Foreskin keratinocyte (primary cell): ENCODE measurements at places on chromosomes 11 and 22. TPM values are rescaled to one million over a fixed set of nuclear protein-coding genes. Genes with fewer than 3 reads are reported as not detected.

DNA sequence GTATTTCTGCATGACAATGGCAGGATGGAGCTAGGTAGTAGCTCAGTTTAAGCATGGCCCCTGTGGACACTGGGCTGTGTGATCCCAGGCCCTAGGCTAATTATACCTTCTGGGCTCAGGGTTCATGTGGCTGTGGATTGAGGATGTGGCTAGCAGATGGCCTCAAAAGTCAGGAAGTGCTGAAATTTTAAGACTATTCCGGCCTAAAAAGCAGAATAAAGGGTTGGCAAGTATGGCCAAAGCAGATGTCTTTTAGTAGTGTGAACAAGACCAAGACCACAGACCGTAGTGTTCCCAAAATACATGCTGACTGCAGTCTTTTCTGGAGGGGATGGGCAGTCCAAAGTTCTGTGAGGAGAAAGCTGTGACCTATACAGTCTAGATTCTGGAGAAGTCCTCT, 115.7 kb upstream of the RAG2 start:
- no peak for DNase-seq

- no peak for DNase-seq
Measured at GRCh38 chr11:7612056-7612660, 61.1 kb downstream of the CYB5R2 start.

GRCh38 chr22:20025401-20026203, 4.7 kb downstream of the TANGO2 start:
- no peak for DNase-seq

- DNase-seq = no peak
Measured at GRCh38 chr22:46074771-46075551, 75.4 kb upstream of the PPARA start.

DNA sequence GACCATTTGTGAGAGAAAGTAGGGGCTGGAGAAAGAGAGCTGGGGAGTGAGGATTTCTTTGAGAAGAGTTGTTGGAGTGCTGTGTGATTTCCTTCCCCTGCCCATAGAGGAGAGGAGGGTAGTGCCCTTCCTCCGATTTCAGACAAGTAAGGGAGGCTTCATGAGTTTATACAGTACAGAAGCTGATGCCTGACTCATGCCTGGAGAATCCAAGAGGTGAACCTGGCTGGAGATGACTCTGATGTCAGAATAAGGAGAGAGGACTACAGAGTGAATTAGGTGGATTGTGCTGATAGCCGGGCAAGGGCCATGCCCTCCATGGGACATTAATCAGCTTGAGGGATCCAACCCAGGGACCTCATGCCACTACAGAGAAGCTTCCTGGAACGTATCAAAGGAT, 91.6 kb downstream of the FAR1 start:
- DNase-seq = peak; percentile 50

DNA sequence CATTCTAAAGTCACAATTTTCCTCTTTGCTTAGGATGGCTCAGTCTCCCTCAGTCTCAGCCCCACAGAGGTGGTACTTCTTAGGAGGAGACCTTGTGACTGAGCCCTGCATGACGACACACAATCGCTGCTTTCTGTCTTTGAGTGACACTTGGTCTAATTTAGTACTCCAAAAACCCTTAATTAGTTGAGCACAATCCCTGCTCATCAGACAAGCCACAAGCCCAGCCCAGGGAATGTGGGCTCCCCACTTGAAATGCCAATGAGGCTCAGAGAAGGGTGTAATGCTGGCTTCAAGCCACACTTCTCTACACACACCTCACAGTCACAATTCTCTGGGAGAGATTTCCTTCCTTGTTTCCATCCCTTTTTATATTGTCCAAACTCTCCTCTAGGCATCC, 101.8 kb downstream of the FEZ1 start:
- no peak for DNase-seq

DNA sequence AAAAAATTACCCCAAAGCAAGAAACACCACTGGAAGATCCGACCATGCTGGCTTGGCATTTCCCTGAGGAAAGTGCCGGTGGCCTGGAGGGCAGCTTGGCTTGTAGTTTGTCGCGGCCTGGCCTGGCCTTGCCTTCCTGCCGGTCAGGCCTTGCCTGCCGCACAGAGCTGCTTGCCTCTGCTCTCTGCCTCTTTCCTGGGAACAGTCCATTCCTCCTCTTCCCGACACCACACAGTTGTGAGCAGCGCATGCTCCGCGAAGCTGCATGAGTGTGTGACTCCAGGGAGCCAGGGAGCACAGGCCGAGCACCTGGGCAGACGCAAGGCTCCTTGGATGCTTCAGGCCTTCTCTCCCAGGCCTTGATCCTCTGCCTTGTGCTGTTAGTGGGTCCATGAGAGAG, 19.8 kb downstream of the CTTN start:
- no peak for DNase-seq

DNA sequence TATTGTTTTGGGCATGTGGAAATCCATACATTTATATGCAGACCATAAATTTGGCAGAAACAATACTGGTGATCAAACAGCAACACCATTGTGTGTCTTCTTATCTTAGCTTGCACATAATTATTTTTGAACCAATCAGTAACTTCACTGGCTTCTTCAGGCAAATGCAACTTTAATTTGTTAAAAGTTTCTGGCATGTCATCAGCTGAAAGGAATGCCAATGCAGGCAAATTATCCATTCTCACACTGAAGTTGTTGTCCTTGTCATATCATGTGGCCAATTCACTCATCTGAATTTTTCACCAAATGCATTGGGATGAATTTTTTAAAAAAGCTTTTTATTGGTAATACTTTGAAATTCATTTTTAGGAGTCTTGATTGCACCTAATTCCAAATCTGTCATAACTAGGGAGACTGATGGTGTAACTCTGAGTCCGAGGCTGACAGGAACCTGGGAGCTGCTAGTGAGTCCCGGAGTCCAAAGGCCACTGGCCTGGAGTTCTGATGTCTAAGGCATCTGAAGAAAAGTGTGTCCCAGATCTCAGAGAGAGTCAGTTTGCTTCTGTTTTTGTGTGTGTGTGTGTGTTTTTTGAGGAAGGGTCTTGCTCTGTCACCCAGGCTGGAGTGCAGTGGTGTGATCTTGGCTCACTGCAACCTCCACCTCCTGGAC, 17.4 kb upstream of the OR10V1 start:
- DNase-seq = no peak

DNA sequence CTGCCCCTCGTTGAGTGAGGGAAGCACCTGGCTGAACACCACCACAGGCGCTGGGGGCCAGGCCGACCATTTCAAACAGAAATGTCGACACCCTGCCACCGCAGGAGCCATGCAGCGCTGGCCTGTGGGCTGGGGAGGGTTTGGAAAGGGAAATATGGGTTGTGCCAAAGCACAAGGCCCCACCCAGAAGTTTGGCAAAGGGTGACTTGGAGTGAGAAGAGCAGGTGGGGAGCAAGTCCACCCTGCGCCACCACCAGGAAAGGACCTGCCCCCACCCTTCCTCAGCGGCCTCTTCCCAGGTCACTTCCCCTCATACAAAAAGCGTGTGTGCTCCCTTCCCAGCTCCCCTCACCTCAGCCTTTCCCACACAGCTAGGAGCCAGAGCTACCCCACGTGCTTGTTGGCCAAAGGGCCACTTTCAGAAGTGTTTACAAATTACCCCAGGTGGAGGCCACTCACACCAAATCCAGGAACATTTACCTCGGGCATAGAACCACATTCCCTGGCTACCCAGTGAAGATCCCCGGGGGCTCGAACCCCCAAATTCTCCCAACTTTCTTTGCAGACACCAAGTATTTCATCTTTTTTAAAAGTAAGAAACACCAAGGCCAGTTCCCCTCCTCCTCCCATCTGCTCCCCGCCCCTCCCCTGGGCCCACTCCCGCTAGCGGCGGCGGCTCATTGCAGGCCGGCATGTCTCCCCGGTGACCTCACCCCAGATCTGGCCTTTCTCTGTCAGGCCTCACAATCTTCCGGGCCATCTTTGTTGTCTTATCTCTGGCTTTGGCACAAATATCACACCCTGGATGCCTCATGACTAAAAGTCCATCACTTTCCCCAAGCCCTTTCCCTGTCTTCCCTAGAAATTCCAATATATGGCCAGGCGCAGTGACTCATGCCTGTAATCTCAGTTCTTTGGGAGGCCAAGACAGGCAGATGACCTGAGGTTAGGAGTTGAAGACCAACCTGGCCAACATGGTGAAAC, 20.5 kb upstream of the SCGB1A1 start:
- DNase-seq = no peak

GRCh38 chr11:16909359-16910035, 104.7 kb downstream of the PLEKHA7 start:
- no peak for DNase-seq

- no peak for DNase-seq
Measured at GRCh38 chr22:20272700-20273099, 4.6 kb upstream of the RTN4R start.

DNA sequence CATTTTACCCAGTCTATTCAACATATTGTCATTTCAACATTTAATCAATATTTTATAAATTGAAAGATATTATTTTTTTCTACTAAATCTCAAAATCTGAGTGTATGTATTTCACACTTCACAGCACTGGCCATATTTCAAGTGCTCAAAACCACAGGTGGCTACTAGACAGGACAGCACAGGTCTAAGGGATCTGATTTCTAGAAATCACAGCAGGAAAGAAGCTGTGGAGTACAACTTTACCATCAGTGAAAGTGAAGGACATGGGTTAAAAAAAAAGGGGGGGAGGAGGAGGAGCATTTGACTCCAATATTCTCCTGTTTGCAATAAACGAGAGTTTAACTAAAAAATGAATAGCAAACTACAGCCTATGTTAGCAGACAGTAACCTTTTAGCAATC, 4.5 kb downstream of the PRDM10 start:
- no peak for DNase-seq

DNA sequence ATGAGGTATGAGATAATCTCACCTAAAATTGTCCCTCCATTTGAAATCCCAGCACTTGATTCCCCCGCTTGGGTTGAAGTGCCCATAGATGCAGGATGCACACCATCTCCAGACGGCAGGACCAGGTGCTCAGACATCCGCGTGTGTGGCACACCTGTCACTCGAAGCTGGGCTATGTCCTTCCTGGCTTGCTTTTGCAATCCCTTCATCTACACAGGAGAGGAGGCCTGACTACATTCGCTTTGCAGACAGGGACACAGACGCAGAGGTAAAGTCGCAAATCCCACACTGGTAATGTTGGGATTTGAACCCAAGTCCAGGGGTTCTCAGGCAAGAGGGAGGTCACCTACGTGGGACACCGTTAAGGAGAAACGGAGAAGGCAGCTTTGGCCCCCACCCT, 7.2 kb upstream of the CYTH4 start:
- no peak for DNase-seq

DNA sequence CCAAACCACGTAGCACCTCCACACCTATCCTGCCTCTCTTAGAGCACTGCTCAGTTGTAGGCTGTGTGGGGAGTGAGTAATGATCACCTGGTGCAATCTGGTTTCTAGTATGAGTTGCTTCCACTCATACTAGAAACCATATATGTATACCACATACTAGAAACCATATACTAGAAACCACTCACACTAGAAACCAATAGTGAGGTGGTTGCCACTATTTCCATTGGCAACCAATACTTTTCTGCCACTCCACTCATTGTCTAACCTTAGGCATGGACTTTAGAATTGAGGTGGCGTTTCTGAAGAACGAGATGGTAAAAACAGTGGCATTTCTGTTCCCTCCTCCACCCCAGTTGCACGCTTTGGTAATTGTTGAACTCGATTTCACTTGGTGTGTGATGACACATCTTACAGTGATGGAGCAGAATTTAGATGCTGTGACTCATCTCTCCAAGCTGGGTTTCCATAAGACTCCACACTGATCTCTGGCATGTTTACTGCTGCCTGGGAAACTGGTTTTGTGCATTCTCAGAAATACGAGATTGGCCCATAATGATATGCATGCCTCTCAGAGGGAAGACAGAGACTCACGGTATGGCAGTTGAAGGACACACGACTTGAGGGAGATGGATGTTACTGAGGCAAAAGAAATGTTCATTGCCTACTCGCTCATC, 82.9 kb downstream of the KIRREL3 start:
- DNase-seq = peak; percentile 47

GRCh38 chr22:20779014-20779817, 5.3 kb downstream of the SERPIND1 start:
- DNase-seq = no peak

DNA sequence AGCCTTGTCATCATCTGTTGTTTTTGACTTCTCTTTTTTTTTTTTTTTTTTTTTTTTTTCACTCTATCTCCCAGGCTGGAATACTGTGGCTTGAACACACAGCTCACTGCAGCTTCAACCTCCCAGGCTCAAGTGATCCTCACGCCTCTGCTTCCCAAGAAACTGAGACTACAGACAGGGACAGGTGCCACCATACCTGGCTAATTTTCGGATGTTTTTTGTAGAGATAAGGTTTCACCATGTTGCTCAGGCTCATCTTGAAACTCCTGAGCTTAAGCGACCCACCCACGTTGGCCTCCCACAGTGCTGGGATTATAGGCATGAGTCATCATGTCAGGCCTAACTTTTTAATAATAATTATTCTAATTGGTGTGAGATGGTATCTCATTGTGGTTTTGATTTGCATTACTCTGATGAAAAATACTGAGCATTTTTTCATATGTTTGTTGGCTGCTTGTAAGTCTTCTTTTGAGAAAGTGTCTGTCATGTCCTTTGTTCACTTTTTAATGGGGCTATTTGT, 51.3 kb upstream of the OR9G4 start:
- DNase-seq = no peak

DNA sequence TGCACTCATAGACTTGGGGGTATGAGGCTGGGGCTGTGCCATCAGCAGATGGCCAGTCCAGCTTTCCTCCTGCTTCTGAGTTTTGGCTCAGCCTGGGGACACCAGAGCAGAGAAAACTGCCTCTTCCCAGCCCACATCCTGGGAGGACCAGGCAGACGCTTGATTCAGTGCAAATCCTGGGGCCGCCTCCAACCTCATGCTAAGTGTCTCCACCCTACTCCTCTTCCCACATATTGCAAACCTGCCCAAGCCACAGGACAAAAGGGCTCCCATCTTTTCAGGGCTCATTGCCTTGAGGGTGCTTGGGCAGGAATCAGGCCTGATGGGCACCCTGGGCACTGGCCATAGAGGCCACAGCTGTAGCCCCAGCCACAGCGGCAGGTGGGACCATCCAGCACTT, 79.7 kb upstream of the SHANK2 start:
- DNase-seq = no peak

DNA sequence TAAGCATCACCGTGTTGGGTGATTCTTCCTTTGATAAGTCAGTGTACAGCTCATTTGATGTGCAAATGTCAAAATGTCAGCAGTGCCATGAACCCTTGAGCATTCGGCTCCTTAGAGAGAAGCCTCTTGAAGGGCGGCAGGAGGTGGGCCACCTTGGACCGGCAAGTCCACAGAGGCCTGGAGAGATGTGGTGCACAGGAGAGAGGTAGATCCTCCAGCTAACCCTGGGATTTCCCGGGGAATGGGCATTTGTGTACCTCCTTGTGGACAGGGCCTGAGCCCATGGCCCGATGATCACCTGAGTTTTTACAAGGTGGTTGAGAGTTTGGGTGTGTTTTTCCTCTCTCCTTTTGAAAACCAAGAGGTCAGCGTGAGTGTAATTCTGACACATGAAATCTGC, 133.2 kb upstream of the RCN1 start:
- no peak for DNase-seq

Gene SULT4A1
- total RNA-seq = not detected in 2 replicates

Gene OR52H1
- total RNA-seq = not detected in 2 replicates

Gene EXPH5
- 13.2 and 15.0 TPM in 2 replicates for total RNA-seq

Gene OTOG
- total RNA-seq = not detected in 2 replicates

Gene FBXO3
- total RNA-seq = 34.0 and 34.9 TPM in 2 replicates

Gene KDM4E
- not detected in 2 replicates for total RNA-seq

Gene PLCB3
- total RNA-seq = 66.4 and 79.6 TPM in 2 replicates

Gene DAGLA
- total RNA-seq = 0.18 and 0.24 TPM in 2 replicates

Gene LIF
- 0.17 and 0.25 TPM in 2 replicates for total RNA-seq
